Peyer's patch (tissue), 4 donors: ENCODE measurements at places on chromosomes 1 and 21. TPM values are rescaled to one million over a fixed set of nuclear protein-coding genes. Genes with fewer than 3 reads are reported as not detected.

Gene SHISA4
- 10.7 TPM for total RNA-seq

- DNase-seq = no peak
Observed at GRCh38 chr1:212979340-212980122, 29.2 kb downstream of the VASH2 start.

DNA sequence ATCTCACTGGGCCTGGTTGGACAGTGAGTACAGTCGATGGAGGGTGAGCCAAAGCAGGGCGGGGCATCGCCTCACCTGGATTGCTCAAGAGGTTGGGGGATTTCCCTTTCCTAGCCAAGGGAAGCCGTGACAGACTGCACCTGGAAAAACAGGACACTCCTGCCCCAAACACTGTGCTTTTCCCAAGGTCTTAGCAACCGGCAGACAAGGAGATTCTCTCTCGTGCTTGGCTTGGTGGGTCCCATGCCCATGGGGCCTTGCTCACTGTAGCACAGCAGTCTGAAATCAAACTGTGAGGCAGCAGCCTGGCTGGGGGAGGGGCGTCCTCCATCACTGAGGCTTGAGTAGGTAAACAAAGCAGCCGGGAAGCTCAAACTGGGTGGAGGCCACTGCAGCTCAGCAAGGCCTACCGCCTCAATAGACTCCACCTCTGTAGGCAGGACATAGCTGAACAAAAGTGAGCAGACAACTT is 11.3 kb downstream of the C1orf105 start:
- peak; percentile 75 for DNase-seq

DNA sequence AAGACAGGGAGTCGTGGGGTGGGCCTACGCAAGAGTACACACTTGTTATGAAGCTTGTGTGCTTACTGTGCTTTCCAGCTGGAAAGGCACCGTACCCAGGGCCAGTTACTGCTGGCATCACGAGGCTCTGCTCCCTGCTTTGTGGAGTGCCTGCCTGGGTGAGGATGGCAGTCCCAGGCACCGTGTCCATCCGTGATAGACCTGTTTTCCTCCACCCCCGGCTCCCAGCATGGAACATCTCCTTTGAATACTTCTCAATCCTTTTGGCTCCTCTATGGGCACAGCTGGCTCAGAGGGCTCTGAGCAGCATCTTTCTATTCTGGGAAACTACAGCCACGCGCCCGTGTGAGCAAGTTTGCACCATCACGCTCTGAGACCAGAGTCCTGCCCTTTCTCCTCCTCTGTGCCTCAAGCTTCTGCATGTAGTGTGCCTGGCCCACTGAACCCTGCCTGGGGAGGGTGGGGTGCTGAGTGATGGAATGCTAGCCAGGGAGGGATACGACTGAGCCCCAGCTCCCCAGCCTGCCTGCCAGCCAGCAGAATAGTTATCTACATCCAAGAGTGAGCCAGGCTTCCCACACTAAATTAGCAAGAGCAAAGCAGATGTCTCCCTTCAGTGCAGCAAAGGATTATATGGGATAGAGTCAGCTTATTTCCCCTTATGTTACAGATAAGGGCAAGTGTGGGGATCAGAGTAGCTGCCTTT is 7.1 kb upstream of the TNR start:
- DNase-seq = no peak

DNA sequence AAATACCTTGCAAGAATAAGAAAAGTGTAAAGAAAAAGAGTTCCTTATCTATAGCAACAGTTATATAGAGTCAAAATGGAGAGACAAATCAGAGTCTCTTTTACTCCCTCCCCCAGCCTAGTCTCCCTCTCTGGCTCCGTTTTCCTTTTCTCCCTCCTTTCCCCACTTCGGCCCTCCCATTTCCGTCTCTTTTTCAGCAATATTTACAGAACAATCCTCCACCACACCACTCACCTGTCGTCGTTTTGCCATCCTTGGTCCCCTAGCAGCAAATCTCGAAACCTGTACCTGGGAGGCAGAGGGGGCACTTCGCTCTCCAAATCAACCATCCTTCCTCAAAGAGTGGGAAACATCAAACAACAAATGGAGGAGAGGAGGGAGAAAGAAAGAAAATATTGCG is 259 bp downstream of the KCNT2 start:
- DNase-seq = no peak

Gene LRRC38
- total RNA-seq = not detected

DNA sequence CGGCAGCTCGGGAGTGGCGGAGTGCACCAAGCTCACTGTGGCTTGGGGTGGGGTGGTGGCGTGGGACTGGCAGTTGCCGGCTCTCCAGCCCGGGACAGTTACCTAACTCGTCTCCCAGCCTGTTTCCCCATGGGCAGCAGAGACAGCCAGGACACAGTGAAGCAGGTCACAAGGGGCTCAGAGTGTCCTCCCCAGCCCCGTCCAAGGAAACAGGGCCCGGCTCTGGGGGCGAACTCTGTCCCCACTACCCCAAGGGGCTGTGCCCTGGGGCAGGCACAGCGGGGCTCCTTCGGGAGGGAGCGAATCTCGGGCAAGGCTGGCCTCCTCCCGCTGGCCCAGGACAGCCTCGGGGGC is 759 bp downstream of the GPR157 start:
- DNase-seq = peak; percentile 65

DNA sequence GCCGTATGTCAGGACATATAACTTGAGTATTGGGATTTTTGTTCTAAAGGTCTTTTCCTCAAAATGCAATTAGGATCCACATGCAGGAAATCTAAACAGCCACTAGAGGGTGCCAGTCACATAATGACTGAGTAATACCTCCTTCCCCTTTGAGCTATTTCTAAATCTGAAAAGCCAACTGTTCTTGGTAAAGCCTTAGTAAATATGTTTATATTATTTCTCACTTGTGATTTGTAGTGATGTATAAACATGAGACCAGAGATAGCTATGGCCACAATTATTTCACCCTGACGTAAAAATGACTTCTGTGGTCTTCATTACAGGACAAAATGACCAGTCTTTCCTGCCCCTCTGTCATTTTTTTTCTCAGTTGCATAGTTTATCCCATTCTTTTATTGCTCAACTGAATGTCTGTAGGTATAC is 41.0 kb upstream of the DR1 start:
- DNase-seq = no peak

GRCh38 chr21:34810786-34811185 is 142.0 kb downstream of the CLIC6 start:
- no peak for DNase-seq

DNA sequence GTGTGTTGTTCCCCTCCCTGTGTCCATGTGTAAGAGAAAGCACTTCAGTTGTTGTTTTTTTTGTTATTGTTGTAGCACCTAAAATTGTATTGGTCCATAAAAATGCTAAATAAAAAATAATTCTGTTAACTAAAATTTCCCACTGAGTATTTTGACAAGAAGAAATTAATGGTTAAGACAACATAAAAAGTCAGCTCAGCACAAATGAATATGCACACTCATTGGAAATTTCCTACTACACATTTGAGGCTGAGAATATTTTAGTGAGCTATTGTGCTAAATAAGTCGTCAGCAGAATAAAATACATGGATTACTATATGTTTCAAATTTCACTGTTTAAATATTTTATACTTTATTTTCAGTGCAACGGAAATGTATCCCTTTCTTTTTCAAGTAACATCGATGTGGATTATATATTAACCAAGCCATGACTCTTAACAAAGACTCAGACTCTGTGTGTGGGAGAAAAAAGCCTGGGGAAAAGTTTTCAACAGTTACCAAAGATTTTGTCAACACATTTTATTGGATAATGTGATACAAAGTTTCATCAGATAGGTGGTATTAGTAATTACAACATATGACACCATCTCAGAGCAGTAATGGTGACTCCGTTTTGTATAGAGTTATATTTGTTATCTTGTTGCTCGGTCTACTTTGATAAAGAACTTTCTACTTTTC is 63.4 kb downstream of the LYPLAL1 start:
- DNase-seq = no peak
